Left renal cortex interstitium (tissue), 4 donors: ENCODE measurements at places on chromosomes 4 and X. TPM values are rescaled to one million over a fixed set of nuclear protein-coding genes. Genes with fewer than 3 reads are reported as not detected.

The SPATA18 gene
- polyA plus RNA-seq: 1.4 TPM

The MAP7D3 gene
- polyA plus RNA-seq: 16.4 TPM

The CPLX1 gene
- polyA plus RNA-seq: 4.1 TPM

The SYNPO2 gene
- 13.3 TPM for polyA plus RNA-seq

The ESX1 gene
- not detected for polyA plus RNA-seq

The GLA gene
- polyA plus RNA-seq: 38.8 TPM

The ANOS1 gene
- polyA plus RNA-seq: 8.6 TPM

The NR0B1 gene
- polyA plus RNA-seq: 0.47 TPM

The HGFAC gene
- polyA plus RNA-seq: 4.1 TPM

The CAPN6 gene
- 22.4 TPM for polyA plus RNA-seq

The CT45A1 gene
- not detected for polyA plus RNA-seq

The NFXL1 gene
- 26.3 TPM for polyA plus RNA-seq

The NEUROG2 gene
- polyA plus RNA-seq: not detected

The ARFIP1 gene
- 46.1 TPM for polyA plus RNA-seq

The MND1 gene
- 15.1 TPM for polyA plus RNA-seq

The MID1 gene
- polyA plus RNA-seq: 28.9 TPM

The PPP1R2C gene
- polyA plus RNA-seq: not detected

The OTC gene
- polyA plus RNA-seq: not detected

DNA sequence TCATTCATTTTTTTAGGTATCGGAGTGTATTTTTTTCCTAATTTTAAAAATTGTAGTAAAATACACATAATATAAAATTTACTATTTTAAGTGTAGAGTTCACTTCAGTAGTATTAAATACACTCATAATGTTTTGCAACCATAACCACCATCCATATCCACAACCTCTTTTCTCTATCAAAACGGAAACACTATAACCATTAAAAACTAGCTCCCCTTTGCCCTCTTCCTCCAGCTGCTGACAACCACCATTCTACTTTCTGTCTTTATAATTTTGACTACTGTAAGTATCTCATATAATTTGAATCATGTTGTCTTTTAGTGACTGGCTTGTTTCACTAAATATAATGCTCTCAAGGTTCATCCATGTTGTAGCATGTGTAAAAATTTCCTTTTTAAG lies 205.4 kb upstream of the CXorf51B start:
- DNase-seq: no peak

- DNase-seq: no peak
These were observed 231.3 kb downstream of the INPP4B start for GRCh38 chr4:142614621-142615323.

GRCh38 chr4:154854362-154854761 lies 73.3 kb downstream of the RBM46 start:
- no peak for DNase-seq

DNA sequence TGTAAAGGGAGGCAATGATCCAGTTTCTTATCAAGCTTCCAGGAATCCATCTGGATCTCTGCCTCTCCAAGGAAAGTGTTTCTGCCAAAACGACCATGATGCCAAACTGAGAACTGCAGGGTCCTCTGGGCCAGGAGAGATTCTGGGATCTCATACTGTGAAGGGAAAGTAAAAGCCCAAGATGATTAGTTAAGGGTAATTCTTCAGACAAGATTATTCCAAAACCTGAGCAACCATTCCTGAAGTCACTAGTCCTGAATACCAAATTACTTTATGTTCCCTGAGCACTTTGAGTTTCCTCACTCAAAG lies 42.0 kb downstream of the SRPX2 start:
- DNase-seq: no peak

DNA sequence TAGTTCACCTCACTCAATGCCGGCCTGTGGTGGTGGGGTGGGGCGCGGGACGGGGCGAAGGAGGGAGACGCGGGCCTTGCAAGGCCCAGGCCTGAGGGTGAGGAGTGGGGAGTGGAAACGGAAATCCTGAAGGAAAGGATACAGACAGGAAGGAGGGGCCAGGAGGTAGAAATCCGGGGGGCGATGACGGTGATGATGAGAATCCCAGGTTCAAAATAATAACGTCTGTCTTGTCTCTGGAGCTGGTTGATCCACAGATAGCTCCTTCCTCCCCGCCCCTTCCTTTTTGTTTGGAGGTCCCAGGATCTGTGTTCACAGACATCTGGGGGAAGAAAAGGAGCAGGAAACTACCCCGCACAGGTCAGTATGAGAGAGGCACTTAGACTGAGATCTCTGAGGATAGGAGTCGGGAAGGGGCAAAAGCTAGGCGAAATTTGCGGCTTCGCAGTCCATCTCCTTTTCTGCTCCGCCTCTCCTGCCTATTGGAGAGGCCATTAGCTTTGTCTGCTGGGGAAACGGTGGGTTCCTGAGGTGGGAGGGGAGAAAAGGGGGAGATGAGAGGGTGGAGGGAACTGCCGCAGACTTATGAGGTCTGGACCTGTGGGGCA lies 746 bp downstream of the TCEAL7 start:
- no peak for DNase-seq

- no peak for DNase-seq
These were observed 9.9 kb downstream of the MED12 start for GRCh38 chrX:71128166-71128833.

GRCh38 chr4:123077330-123077729 lies 154.9 kb upstream of the NUDT6 start:
- DNase-seq: no peak

DNA sequence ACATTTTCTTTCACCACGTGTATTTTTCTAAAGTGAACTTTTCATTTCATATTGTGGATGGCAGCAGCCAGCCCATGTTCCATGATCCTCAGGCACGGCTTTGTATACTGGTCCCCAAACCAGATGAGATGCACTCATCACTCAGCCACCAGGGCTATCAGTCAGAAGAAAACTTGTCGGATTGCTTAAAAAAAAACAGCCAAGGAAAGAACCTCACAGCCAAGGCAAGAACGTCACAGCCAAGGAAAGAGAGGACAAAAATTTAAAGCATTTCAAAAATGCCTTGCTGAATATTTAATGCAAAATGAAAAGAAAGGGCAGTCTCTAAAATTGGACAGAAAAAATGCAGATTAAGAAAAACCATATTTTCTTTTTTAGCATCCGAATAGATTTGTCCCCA lies 333.3 kb downstream of the PDGFC start:
- no peak for DNase-seq

DNA sequence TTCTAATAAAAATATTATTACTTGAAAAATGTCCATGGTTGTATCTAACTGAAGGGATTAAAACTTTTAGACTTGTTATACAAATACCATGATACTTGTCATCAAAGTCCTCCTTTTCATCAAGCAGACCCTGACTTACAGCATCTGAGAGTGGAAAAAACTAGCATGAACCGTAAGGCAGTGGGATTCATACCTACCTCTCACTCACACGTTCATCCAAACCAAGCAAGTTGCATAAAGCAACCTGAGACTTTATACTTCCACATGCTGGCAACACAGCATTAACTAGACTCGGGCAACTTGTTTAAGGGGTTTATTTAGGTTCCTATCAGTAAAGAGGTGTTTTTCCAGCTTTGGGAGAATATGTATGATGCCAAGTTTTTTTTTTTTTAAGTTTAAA lies 22.6 kb upstream of the TLR7 start:
- DNase-seq: no peak

DNA sequence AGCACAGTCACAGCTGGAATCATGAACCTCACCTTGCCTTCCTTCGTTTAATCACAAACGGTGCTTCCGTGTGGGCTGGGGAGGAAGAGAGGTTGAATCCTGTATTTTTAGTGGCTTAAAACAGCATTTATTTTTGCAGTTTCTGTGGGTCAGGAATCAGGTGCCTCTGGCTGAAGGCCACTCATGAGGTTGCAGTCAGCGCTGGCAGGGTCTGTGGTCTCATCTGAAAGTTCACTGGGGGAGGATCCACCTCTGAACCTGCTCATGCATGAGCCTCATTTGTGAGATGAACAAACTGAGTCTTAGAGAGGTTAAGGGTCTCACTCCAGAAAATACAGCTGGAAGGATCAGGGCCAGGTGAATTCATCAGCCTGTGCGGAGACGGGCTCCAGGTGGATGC lies 17.1 kb upstream of the ABLIM2 start:
- no peak for DNase-seq

DNA sequence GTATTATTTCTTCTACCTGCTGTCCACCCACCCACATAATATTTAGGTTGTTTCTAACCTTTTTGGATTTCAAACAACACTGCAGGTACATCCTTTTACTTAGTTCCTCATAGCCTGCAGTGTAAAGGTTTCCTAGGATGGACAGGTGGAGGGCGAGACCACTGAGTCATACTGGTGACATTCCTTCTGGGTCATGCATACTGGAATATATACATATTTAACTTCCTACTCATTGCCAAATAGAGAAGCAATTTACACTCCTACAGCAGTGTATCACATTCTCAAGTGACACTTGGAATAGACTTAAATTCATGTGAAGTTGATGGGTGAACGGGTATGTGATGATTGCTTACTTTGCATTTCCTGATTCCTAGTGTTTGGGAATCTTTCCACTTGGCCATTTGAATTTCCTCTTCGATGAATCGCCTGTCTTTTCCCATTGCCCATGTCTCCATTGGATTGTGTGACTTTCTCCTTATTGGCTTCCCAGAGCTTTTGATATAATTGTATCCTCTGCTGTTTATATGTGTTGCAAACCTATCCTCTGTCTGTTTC lies 8.2 kb upstream of the PPP2R2C start:
- DNase-seq: no peak

DNA sequence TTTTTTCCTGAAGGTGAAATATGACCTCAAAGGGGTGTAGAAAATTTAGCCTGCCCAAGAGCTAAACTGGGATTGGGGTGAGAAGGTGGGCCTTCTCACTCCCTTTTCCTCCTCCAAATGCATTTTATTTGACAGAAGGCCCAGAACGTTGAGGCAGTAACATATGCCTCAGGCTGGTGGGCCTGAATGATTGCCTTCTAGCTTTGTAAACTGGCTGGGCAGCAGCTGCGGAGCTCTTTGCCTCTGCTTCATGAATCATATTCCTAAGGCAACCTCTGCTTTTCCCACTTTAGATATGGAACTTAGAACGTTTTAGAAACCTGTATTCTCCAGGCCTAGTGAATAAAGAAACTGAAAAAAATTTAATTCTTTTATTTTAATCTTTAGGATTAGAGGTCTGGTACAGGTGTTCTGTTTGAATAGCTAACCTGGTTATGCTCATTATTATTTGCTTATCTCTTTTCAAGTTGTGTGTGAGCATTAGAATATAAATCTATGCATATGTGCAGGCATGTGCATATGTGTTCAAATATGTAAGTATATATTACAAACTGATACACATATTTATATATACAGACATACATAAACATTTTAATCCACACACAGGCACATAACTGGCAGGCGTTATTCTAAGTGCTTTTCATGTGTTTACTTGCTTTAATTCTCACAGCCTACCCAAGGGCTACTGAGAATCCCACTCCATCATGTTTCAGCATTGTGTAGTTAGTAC lies 11.5 kb downstream of the PRDM8 start:
- no peak for DNase-seq

GRCh38 chr4:123064390-123064789 lies 142.0 kb upstream of the NUDT6 start:
- no peak for DNase-seq

DNA sequence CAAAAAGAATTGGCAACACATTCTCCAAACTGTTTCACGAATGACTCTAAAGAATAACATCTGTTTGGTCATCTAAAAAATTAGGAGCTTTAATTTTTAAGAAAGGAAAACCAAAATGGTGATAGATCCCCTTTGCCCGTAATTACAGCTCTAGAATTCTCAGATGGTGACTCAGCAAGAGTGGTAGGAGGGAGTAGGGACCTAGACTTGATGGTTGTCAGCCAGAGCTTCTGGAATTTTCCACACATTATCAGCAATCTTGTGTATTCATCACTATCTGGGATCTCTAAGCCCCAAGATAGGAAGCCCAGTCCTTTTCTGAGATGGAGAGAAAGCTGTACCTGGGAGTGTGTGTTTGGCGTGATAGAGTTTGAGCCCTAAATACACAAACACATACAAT lies 103.9 kb upstream of the RAB40AL start:
- DNase-seq: no peak

DNA sequence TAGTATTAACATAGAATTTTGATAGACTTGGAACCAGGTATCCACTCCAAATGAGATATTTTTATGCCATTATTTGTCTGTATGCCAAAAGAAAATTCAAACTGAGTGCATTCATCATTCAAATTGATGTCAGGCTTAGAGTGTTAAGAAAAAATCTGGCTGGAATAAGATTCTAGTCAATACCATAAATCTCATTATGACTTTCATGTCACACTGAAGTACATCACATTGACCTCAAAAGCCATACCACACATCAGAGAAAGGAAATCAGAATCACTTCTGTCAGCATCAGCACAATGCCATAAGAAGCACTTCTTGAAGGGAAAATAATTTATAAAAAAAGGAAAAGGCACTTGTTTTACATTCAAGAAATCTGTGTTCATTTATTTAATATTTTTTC lies 119.0 kb upstream of the BMP3 start:
- DNase-seq: no peak

DNA sequence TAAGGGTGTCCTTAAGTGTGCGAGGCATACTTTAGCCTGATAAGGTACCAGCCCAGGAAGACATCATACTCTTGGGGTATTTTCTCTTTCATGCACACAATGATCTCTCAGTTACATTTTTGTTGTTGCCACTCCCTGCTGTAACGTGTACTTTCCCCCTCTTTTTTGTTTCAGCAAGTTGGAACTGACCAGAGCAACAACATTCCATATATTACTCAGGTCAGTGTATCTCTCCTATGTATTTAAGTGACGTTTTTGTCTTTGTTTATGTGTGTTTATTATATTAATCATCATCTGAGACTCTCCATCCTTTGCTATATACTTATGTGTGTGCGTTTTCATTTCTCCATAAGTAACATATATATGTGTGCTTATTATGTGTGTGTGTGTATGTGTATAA lies 71.3 kb upstream of the VBP1 start:
- DNase-seq: no peak

- DNase-seq: no peak
These were observed 189.6 kb downstream of the BCOR start for GRCh38 chrX:39907964-39908661.

DNA sequence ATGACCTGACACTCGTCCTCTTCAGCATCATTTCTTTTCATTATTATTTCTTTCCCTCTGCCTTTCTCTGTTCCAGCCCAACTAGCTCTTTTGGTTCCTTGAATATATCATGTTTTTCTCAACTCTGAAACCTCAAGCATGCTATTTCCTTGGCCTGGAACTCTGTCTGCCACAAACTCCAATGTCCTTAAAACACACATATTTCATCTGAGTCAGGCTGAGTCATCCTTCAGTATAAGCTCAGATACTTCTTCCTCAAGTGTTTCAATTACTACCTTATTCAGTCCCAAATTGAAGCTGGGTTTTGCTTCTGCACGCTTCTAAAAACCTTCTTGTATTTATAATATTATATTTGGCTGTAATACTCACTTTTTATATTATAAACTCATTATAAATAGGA lies 424.2 kb downstream of the PDGFC start:
- no peak for DNase-seq

GRCh38 chr4:81786766-81787165 lies 315.1 kb upstream of the RASGEF1B start:
- no peak for DNase-seq

GRCh38 chr4:186643501-186644310 lies 80.0 kb downstream of the FAT1 start:
- DNase-seq: no peak

- peak; percentile 5 for DNase-seq
These were observed 62.2 kb upstream of the PRPS1 start for GRCh38 chrX:107565931-107566603.
